ENCODE measurements at places on chromosomes 3 and 15. TPM values are rescaled to one million over a fixed set of nuclear protein-coding genes. Genes with fewer than 3 reads are reported as not detected.

- H3K4me1 ChIP-seq = no peaks in the 10 kb centered on the region
- H3K27ac ChIP-seq = no peak overlapping the region
- H3K4me3 ChIP-seq = no peak overlapping the region
- no peaks in the 10 kb centered on the region for H3K36me3 ChIP-seq
Measured at GRCh38 chr3:178406206-178406605, 130.0 kb upstream of the KCNMB2 start.

RCCD1 gene
- total RNA-seq = 30.8 TPM

- H3K36me3 ChIP-seq = no peaks in the 10 kb centered on the region
- H3K27me3 ChIP-seq = peaks cover 14% of the 10 kb centered on the region
- H3K4me3 ChIP-seq = no peak overlapping the region
- DNase-seq = no peak
Measured at GRCh38 chr3:142987707-142988106, 13.7 kb upstream of the U2SURP start.

TMCO5A gene
- total RNA-seq = not detected

- no peak for DNase-seq
- H3K36me3 ChIP-seq = no peaks in the 10 kb centered on the region
- no peaks in the 10 kb centered on the region for H3K4me1 ChIP-seq
- no peaks in the 10 kb centered on the region for H3K27me3 ChIP-seq
- H3K27ac ChIP-seq = no peak overlapping the region
- H3K4me3 ChIP-seq = no peak overlapping the region
Measured at GRCh38 chr3:61612211-61613194, 51.1 kb downstream of the PTPRG start.

TGM4 gene
- total RNA-seq = not detected

DNA sequence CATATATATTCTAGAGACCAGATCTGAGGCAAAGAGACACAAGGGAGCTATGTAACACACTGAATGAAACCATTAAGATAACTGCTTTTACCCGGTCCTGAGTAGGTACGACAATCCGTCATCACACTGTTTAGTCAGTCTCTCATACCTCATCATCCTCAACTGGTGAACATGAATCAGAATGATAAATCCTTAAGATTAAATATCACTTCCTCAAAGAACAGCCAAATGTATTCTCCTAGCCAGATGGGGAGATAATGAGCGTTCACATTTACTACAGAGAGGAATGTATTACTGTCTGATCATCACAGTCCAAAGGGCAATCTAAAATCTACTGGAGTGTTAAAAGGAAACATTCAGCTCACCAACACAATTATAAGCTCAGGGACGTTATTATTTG, 319.4 kb upstream of the STAC start:
- no peak overlapping the region for H3K27ac ChIP-seq
- no peaks in the 10 kb centered on the region for H3K27me3 ChIP-seq
- no peaks in the 10 kb centered on the region for H3K36me3 ChIP-seq
- no peak overlapping the region for H3K4me3 ChIP-seq

CHRM5 gene
- total RNA-seq = not detected

GRCh38 chr3:105788593-105788992, 80.2 kb downstream of the CBLB start:
- peaks cover 57% of the 10 kb centered on the region for H3K36me3 ChIP-seq
- DNase-seq = no peak
- peaks cover 57% of the 10 kb centered on the region for H3K4me1 ChIP-seq
- H3K27ac ChIP-seq = no peak overlapping the region
- no peaks in the 10 kb centered on the region for H3K27me3 ChIP-seq

- H3K4me1 ChIP-seq = peaks cover 60% of the 10 kb centered on the region
- DNase-seq = no peak
- H3K27me3 ChIP-seq = no peaks in the 10 kb centered on the region
- peak overlapping the region; percentile 80 for H3K27ac ChIP-seq
- no peak overlapping the region for H3K4me3 ChIP-seq
Measured at GRCh38 chr3:50342813-50343633, 2.4 kb upstream of the RASSF1 start.

GRCh38 chr3:94083261-94083660, 20.4 kb downstream of the NSUN3 start:
- peaks cover 51% of the 10 kb centered on the region for H3K36me3 ChIP-seq
- DNase-seq = no peak
- H3K27ac ChIP-seq = peak overlapping the region; percentile 33
- no peaks in the 10 kb centered on the region for H3K27me3 ChIP-seq
- no peak overlapping the region for H3K4me3 ChIP-seq

CCDC12 gene
- 48.7 TPM for total RNA-seq

DNA sequence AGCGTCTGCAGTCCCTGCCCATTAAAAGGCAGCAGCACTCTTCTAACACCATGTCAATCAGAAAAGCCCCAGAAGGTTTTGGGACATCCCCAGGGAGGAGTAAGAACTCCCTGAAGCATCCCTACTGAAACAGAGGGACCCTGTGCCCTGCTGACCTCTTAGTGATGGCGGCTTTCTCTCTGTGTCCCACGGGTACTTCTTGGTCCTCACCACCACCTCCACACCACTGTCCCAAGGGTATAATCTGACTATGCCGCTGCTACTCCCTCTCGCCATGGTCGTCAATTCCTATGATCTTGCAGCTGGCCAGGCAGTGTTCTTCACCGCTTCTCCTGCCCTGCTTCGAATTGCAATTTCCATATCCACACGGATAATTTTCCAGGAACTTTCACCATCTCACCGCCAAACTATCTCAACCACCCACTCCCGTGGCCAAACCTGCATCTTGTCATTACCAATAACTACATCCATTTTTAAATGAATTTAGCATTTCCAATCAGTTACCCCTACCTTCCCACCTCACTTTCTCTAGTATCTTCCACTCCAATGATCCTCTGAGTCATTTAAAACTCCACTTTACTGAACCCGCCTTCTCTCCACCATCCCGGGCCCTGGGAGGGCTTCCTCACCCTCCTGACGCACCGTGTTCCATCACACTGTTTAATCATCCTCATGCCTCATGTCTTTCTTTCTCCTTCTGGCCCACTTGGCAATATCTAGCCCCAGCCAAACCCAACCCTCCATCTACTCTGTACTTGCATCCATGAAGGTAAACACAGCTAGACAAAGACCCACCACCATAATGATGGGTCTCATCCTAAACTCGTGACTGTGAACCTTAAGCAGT, 23.7 kb downstream of the PRR23E start:
- no peak for DNase-seq
- peaks cover 8% of the 10 kb centered on the region for H3K27me3 ChIP-seq
- no peaks in the 10 kb centered on the region for H3K4me1 ChIP-seq

GRCh38 chr3:60582288-60582687, 669.0 kb downstream of the FHIT start:
- H3K27ac ChIP-seq = no peak overlapping the region
- no peaks in the 10 kb centered on the region for H3K36me3 ChIP-seq
- no peaks in the 10 kb centered on the region for H3K4me1 ChIP-seq
- no peaks in the 10 kb centered on the region for H3K27me3 ChIP-seq

GPR156 gene
- total RNA-seq = 0.10 TPM

DNA sequence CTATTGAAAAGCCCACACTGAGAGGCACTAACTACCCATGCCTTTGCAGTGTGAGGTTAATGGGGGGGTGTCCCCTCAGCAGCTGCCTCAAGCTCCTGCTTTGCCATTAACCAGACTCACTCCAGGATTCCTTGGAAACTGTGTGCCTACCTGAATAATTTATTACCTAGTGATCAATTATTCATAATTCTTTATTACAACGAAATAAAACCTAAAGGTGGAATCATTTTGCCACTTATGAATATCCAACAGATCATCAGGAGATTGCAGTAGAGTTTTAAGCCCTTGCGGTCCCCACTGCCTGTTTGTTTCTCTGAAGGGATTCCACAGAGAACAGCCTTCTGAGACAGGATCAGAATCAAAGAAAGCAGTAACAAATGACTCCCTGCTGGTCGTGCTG, 23.3 kb downstream of the NEK11 start:
- DNase-seq = no peak
- H3K4me1 ChIP-seq = peaks cover 9% of the 10 kb centered on the region
- H3K4me3 ChIP-seq = no peak overlapping the region
- peaks cover 13% of the 10 kb centered on the region for H3K27me3 ChIP-seq
- peaks cover 5% of the 10 kb centered on the region for H3K36me3 ChIP-seq
- H3K27ac ChIP-seq = no peak overlapping the region

- H3K4me1 ChIP-seq = no peaks in the 10 kb centered on the region
- DNase-seq = no peak
Measured at GRCh38 chr3:169545606-169546005, 117.9 kb downstream of the MECOM start.

GRCh38 chr15:91634179-91634578, 219.3 kb upstream of the SLCO3A1 start:
- no peak overlapping the region for H3K4me3 ChIP-seq
- peaks cover 6% of the 10 kb centered on the region for H3K27me3 ChIP-seq
- no peak for DNase-seq
- H3K4me1 ChIP-seq = no peaks in the 10 kb centered on the region
- no peak overlapping the region for H3K27ac ChIP-seq
- no peaks in the 10 kb centered on the region for H3K36me3 ChIP-seq

CLRN1 gene
- total RNA-seq = not detected

DNA sequence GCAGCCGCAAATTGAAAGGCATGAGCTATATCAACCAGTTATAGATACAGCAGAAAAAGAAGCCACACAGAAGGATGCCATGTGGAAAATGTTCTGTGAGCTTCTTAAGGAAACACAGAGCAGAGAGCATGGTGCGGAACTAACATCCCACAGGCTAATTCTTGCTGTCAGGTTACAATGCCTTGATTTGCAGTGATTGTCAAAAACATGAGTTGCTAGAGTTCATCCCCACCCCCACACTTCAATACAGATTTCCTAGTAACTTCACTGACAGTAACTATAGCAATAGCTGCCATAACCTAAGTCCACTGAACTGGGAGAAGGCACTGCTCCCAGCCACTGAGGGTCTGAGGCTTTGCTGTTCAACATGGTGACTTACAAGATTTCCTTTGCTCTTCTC, 821.6 kb downstream of the SQOR start:
- H3K4me3 ChIP-seq = no peak overlapping the region
- DNase-seq = no peak
- no peaks in the 10 kb centered on the region for H3K36me3 ChIP-seq
- H3K27me3 ChIP-seq = no peaks in the 10 kb centered on the region

DNA sequence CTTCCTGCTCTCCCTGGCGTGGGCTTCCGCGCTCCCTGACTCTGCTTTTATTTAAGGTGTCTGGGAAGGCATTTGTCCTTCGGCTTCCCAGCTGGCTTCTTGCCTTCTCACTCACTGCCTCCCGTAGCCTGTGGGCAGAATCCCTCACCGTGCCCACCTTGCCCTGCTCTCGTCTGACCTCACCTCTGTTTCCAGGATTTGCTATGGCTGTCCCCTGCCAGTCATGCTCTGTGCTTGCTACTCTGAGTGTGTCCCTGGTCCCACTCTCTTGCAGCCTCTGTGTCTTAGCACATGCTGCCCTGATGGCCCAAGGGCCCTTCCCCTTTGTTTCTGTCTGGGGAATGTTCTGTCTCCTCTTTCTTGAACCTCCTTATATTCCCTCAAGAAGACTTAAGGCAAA, 26.2 kb downstream of the LPP start:
- no peaks in the 10 kb centered on the region for H3K27me3 ChIP-seq
- no peak overlapping the region for H3K27ac ChIP-seq
- peaks cover 39% of the 10 kb centered on the region for H3K36me3 ChIP-seq
- DNase-seq = no peak
- no peak overlapping the region for H3K4me3 ChIP-seq

BTLA gene
- 43.1 TPM for total RNA-seq

DNA sequence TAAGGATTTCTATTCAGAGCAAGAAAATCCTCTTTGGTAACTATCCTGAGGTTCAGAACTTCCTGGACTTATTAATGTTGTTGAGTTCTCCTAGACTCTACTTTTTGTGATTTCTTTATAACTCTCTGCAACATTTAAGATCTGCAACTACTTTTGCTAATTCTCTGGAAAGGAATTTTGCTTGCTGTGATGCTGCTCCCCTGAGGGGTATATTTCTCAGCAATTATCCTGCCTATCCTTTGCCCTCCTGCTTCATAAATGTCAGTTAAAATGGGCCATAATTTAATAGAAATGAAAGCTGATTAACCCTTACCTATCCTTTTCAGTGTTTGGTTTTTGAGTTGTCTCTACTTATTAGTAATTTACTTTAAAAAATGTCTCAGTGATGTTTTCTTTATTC, 377.3 kb upstream of the LRRC3B start:
- H3K27me3 ChIP-seq = no peaks in the 10 kb centered on the region
- H3K36me3 ChIP-seq = no peaks in the 10 kb centered on the region
- H3K4me3 ChIP-seq = no peak overlapping the region
- H3K4me1 ChIP-seq = no peaks in the 10 kb centered on the region
- DNase-seq = no peak

CCR3 gene
- not detected for total RNA-seq

GRCh38 chr15:84883466-84883865, 996 bp upstream of the SLC28A1 start:
- no peak overlapping the region for H3K27ac ChIP-seq
- no peak overlapping the region for H3K4me3 ChIP-seq
- no peaks in the 10 kb centered on the region for H3K4me1 ChIP-seq
- DNase-seq = no peak
- H3K27me3 ChIP-seq = no peaks in the 10 kb centered on the region

DNA sequence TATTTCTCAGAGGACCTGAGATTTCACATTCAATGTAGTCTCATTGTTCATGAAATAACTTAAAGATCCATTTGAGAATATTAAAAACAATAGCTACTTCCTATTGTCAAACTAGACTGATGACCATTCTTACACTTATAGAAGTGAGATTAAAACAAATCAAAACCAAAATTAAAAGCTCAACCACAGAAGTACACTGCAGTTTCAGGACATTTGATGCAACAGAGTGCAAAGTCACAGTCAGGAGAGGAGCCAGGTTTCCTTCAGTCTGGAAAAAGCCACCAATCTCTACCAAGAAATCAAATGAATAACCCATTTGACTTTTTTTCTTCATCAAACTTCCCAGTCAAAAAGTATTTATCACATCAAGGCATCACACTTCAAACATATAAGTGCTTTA, 5.5 kb downstream of the CCPG1 start:
- no peak overlapping the region for H3K4me3 ChIP-seq
- H3K27me3 ChIP-seq = no peaks in the 10 kb centered on the region
- H3K36me3 ChIP-seq = peaks cover 11% of the 10 kb centered on the region
- H3K27ac ChIP-seq = peak overlapping the region; percentile 14
- DNase-seq = no peak
- H3K4me1 ChIP-seq = peaks cover 32% of the 10 kb centered on the region

- H3K4me1 ChIP-seq = peaks cover 36% of the 10 kb centered on the region
- H3K27me3 ChIP-seq = peaks cover 10% of the 10 kb centered on the region
- no peak overlapping the region for H3K27ac ChIP-seq
- H3K36me3 ChIP-seq = peaks cover 5% of the 10 kb centered on the region
- no peak overlapping the region for H3K4me3 ChIP-seq
Measured at GRCh38 chr3:101940521-101941317, 91.4 kb downstream of the NFKBIZ start.

DNA sequence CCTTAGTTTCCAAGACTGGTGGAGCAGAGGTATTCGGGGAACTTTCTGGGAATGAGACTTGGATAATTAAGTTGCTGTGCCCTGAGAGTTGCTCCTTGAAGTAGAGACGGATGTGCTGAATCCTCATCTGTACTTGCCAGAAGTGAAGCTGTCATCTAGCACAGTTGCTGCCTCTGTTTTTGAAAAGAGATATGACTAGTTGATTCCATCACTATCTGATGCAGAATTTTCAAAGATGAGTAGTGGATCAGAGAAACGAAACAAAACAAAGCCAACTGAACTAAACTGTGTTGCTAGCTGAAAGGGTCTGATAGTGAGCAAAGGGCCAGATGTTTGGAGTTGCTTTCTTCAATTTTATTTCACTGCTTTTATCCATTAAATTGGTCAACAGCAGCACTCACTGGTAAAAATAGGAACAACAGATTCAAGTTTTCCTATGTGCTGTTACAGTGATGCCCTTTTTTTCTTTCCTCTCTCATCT, 52.7 kb downstream of the MITF start:
- H3K4me3 ChIP-seq = no peak overlapping the region
- H3K27me3 ChIP-seq = no peaks in the 10 kb centered on the region
- H3K27ac ChIP-seq = no peak overlapping the region
- no peaks in the 10 kb centered on the region for H3K4me1 ChIP-seq

- no peak overlapping the region for H3K27ac ChIP-seq
- H3K4me1 ChIP-seq = no peaks in the 10 kb centered on the region
- DNase-seq = no peak
- H3K4me3 ChIP-seq = no peak overlapping the region
Measured at GRCh38 chr3:120650311-120650710, 31.7 kb downstream of the HGD start.
